ENCODE measurements at places on chromosomes 1 and 21.

- peak; percentile 79 for DNase-seq
Measured at GRCh38 chr1:236143104-236143948, 987 bp downstream of the GPR137B start.

GRCh38 chr1:111227851-111228747, 586 bp downstream of the CHI3L2 start:
- peak; percentile 43 for DNase-seq

DNA sequence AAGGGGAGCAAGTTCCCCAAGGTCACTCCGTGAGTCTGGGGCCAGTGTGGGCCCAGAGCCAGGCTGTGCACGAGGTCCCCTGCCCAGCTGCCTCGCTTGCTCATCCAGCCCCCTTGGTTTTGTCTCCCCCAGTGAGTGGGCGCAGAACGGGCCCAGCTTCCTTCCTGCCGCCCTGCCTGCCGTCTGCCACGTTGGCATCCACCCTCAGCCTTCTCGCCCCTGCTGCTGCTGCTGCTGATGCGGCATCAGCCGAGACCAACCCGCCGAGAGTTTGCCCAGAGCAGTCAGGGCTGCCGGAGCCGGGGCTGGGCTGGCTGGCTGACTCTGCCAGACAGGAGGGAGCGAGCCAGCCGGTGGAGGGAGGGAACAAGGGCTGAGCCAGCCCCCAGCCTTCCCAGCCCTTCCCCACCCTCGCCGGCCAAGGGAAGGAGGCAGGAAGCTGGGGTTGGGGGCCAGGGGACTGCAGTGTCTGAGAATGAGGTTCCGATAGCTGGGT, 31.4 kb upstream of the WASF2 start:
- no peak for DNase-seq

- DNase-seq, result peak; percentile 60
Measured at GRCh38 chr21:37266515-37267221, 466 bp downstream of the VPS26C start.

- no peak for DNase-seq
Measured at GRCh38 chr21:17708522-17709265, 96.0 kb upstream of the BTG3 start.

- no peak for DNase-seq
Measured at GRCh38 chr1:154493276-154493675, 8.7 kb upstream of the TDRD10 start.

DNA sequence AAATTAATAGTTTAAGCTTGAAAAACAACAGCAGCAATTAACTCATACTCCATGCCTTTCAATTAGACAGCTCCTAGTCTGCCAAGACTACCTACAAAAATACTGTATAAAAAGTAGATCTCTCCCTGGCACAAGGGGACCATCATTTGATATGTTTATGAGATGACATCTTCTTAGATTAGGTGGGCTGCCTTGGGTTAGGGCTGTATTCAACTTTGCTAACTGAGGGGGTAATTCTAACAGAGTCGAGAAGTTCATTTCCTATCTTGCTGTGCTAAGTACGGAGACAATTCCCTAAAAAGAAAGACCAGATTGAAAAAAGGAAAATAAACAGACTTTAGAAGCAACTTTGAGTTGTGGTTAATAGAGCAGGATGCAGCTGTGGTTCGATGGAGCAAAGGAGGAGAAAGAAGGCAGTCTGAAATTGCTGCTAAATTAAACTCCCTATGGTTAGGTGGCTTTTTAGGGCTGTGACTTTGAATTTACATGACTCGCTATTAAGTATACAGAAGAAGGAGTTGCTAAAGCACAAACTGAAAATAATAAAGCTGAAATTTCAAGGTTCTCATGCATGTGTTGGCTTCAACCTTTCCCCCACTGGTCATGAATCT, 75.4 kb downstream of the CDC7 start:
- DNase-seq, result no peak

DNA sequence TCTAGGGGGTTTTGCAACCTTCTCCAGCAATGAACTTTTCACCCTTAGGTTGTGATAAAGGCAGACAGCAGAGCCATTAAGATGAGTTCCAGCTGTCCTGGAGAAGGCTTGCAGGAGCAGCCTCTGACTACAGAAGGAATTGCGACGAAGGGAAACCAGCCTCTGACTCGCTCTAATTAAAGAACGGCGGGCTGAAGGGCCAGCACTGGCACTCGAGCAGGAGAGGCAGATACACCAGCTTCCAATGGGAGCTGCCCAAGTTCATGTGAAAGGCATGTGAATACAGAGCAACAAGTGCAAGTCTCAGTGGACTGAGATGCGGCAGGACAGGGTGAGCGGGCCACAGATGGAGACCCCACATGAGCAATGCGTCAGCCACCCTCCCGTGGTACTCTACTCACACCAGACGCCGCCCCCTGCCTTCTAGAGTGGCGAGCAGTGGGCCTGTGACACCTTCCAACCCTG, 15.7 kb downstream of the RCC2 start:
- DNase-seq, result peak; percentile 48

DNA sequence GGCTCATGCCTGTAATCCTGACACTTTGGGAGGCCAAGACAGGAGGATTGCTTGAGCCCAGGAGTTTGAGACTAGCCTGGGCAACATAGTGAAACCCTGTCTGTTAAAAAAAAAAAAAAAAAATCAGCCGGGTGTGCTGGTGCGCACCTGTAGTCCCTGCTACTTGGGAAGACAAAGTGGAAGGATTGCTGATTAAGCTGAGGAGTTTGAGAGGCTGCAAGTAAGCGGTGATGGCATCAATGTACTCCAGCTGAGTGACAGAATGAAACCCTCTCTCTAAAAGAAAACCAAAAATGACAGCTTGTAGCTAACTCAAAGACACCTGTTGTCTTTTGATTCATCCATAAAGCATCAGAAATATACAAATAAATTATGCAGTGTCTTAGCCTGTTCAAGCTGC, 31.8 kb downstream of the SIPA1L2 start:
- no peak for DNase-seq

DNA sequence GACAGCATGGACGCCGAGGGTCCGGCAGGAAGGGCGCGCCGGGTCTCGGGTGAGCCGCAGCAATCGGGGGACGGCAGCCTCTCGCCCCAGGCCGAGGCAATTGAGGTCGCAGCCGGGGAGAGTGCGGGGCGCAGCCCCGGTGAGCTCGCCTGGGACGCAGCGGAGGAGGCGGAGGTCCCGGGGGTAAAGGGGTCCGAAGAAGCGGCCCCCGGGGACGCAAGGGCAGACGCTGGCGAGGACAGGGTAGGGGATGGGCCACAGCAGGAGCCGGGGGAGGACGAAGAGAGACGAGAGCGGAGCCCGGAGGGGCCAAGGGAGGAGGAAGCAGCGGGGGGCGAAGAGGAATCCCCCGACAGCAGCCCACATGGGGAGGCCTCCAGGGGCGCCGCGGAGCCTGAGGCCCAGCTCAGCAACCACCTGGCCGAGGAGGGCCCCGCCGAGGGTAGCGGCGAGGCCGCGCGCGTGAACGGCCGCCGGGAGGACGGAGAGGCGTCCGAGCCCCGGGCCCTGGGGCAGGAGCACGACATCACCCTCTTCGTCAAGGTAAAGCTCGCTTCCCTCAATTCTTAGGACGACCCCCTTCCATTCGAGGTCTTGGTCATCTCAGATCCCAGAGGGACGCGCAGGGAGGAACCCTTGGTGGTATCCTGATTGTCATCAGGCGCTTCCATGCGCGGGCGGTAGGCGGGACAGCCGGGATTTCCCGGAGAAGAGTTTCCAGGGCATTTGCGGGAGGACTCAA, 1.6 kb downstream of the CLIC6 start:
- DNase-seq, result peak; percentile 26

GRCh38 chr1:19507516-19507915, 22.2 kb upstream of the CAPZB start:
- DNase-seq, result no peak

DNA sequence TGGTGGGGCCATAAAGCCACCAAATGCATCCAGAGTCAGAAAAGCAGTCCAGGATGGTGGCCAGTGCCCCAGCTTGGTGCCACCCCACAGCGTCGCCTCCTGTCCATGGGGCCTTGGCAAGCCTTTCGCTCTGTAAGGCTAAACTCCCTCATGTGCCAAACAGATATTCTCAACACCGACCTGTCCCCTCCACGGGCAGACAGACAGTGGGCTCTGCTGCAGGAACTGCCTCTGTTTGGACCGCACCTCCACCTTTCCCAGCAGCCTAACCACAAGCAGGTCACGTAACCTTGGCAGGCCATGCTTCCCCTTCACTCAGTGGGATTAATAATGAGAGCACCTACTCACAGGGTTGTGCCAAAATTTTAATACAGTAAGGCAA, 11.7 kb downstream of the RUNX1 start:
- no peak for DNase-seq

GRCh38 chr21:17428484-17428869, 84.4 kb upstream of the CXADR start:
- no peak for DNase-seq

GRCh38 chr1:154845174-154845573, 24.9 kb downstream of the KCNN3 start:
- DNase-seq, result no peak

DNA sequence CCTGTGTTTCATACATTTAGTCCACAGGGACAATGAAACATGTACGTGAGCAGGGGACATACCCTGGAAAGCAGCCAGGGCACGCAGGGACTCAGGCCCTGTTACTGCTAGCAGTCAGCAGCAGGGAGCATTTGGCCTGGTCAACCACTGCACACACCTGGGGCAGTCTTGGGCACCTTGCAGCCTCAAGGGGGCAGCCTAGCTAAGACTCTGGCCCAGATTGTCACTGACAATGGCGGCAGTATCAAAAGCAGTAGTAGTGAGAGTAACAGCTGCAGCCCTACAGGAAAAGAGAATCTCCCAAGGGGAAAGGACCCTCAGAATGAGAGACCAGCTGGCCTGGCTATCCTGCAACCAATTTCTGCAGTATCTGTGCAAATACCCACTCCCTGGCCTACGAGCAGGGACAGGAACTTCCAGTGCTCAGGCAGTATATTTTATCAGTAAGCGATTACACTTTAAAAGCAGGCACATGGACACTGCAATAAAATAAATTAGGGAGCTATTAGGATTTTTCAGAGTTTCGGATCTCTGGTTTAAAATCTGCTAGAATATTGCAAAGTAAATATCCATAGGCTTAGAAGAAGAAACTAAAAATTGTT, 475.6 kb downstream of the LTN1 start:
- DNase-seq, result peak; percentile 52

DNA sequence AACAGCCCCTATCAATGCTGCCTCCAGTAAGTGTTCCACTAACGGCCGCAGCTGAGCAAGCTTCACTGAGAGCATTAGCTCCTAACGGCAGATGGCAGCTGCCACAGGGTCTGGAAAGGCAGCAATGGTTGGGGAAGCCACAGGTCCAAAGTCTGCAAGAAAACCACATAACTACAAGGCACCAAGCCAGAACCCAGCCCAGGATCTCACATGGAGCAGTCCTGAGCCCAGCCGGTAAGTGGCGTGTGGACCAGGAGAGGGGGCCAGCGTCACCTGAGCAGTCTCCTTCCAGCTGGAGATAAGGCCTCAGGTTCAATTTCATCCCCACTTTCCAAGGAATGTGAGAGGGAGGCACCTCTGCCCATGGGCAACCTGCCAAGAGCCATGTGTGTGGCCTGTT, 13.2 kb downstream of the SYT2 start:
- DNase-seq, result no peak

- peak; percentile 60 for DNase-seq
Measured at GRCh38 chr1:161427733-161428516, 60.2 kb upstream of the CFAP126 start.

DNA sequence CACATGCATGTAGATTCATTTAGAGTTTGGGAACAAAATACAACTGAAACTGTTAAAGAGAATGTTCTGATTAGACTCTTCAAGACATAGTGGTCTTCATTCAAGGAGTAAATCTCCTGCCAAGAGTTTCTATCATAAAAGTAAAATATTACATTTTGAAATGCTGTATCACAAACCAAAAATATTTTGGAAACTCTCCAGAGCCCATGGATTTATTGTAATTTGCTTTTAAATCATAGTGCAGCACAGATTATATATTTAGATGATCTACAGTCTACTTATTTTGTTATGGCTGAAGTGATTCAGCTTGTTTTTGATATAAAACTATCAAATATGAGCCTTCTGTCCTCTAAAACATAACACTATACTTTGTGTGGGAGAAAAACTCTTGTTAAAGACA, 105.3 kb downstream of the DISP1 start:
- no peak for DNase-seq

GRCh38 chr1:228697207-228698016, 37.9 kb upstream of the RHOU start:
- DNase-seq, result peak; percentile 50

DNA sequence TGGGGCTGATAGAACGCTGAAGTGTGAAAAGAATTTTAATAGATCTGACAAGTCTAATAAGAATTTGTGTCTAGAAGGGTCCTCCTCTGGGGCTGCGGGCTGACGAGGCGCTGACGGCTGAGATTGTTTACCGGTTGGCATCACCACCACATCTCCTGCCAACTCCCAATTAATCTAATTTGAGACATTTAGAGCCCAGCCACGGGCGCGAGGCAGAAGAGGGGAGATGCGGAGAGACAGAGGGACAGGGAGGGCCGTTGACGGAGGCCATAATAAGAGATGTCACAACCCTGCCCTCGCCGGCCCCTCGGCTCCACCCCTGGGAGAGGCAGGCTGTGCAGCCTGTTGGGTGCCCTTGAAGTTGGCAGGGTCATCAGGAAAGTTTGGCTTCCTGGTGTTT, 109.3 kb downstream of the PAX7 start:
- DNase-seq, result no peak

- DNase-seq, result no peak
Measured at GRCh38 chr1:59261537-59261936, 35.4 kb upstream of the FGGY start.

GRCh38 chr1:223835754-223836153, 10.0 kb downstream of the TP53BP2 start:
- peak; percentile 50 for DNase-seq

DNA sequence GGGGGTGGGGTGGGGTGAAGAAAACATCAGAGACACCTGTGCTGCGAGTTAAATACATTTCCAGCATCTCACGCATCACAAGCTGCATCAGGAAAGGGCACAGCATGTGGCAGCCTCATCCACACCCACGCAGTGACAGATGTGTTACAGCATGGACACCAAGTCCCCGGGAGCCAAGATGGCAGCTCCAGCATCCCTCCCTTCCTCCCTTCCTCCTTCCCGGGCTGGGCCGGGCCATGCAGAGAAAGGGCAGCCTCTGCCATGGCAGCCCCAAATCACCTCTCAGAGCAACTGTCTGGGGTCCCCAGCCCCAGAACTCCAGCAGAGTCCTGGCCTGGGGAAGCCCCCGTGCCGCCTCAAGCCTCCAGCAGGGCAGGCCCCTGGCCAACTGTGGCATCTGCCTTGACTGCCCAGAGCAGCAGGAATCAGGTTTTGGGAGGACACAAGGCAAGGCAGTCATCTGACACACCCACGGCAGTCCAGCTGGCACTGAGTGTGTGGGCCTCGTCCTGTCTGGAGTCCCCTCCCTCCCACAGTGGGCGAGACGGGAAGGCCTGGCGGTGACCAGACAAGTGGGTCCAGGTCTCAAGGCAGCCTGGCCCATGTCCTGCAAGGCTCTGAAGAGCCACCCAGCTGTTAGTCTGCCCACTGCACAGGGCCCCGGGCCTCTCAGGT, 6.2 kb downstream of the SMIM1 start:
- DNase-seq, result no peak

- DNase-seq, result peak; percentile 42
Measured at GRCh38 chr1:225933072-225933471, 7.9 kb downstream of the LEFTY2 start.

GRCh38 chr1:154880671-154881070, 10.6 kb upstream of the KCNN3 start:
- DNase-seq, result no peak

- DNase-seq, result peak; percentile 31
Measured at GRCh38 chr21:19807201-19807600, 1191.0 kb upstream of the NCAM2 start.
